Midbrain (tissue), 1 donor: ENCODE measurements at places on chromosomes 7 and 10.

GRCh38 chr10:86757113-86757972, 924 bp downstream of the BMPR1A start:
- no peak for DNase-seq

GRCh38 chr7:118158766-118159165, 25.2 kb upstream of the LSM8 start:
- DNase-seq = no peak

GRCh38 chr7:97971990-97972943, 17.7 kb downstream of the OCM2 start:
- peak; percentile 66 for DNase-seq

GRCh38 chr10:112834751-112835181, 115.3 kb upstream of the TCF7L2 start:
- DNase-seq = no peak

DNA sequence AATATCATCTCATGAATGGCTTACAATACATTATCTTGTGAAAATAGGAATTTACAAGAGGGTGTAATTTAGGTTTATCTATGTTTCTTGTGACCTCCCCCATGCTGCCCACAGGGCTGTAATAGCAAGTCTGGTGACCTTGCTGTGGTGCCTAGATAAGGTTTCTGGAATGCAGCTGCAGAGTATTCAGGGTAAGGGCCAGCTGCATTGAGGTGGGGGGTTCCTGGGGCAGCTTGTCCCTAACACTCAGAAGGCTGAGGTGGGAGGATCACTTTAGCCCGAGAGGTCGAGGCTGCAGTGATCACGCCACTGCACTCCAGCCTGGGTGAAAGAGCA, 5.3 kb upstream of the DHTKD1 start:
- DNase-seq = no peak

- no peak for DNase-seq
Measured at GRCh38 chr10:52297747-52298146, 16.3 kb upstream of the DKK1 start.

DNA sequence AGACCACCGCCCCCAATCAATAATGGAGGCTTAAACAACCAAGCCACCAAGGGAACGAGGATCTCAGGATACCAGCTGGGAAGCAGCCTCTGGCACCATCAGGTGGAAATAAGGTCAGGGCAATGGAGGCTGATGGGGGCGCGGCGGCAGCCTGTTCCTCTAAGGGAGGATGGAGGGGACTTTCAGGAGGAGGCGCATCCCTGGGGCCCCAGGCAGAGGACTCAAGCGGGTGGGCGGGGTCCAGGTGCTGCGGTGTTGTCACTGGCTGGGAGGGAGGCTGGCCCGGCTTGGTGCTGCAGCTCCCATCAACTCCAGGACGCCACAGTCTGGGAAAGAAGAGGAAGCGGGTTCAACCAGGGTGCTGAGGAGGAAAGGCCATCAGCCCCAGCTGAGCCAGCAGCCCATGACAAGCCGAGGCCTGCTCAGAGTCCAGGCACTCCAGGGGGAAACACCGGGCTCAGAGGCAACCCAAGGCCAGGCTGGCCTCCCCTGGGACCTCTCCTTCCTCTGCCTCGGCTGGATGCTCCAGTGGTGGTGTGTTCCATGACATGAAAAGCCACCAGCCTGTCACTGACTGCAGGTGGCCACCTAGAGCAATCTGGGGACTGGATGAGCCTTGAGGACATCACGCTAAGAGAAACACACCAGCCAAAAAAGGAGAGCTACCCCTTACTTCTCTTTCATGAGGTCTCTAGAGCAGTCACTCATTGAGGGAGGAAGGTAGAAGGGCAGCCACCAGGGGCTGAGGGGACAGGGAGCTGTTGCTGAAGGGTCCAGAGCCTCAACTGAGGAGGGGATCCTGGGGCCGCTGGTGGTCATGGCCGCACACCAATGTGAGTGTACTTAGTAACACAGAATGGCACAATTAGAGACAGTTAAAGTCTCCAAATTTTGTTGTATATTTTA, 4.6 kb downstream of the GIGYF1 start:
- DNase-seq = no peak

DNA sequence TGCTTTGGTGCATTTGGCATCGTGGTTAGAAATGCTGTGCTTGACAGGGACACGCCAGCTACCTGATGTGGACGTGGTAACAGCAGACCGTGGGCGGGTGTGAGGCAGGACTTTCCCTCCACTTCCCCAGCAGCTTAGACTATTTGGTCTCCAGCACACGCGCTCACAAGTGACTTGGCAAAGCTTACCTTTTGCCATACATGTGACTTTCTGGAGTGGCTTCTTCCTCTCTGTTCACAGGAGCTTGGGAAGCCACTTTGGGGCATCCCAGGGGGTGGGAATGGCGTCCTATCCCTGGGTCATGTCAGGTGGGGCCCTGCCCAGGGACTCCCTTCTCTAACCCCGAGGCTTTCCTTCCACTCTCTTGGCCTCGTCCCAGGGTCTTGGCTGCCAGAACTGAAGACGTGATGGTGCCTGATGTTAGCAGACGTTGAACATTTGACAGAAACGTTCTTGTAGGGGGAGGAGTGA, 228.7 kb upstream of the KLF6 start:
- DNase-seq = no peak

GRCh38 chr7:1591396-1591795, 21.6 kb upstream of the PSMG3 start:
- no peak for DNase-seq

DNA sequence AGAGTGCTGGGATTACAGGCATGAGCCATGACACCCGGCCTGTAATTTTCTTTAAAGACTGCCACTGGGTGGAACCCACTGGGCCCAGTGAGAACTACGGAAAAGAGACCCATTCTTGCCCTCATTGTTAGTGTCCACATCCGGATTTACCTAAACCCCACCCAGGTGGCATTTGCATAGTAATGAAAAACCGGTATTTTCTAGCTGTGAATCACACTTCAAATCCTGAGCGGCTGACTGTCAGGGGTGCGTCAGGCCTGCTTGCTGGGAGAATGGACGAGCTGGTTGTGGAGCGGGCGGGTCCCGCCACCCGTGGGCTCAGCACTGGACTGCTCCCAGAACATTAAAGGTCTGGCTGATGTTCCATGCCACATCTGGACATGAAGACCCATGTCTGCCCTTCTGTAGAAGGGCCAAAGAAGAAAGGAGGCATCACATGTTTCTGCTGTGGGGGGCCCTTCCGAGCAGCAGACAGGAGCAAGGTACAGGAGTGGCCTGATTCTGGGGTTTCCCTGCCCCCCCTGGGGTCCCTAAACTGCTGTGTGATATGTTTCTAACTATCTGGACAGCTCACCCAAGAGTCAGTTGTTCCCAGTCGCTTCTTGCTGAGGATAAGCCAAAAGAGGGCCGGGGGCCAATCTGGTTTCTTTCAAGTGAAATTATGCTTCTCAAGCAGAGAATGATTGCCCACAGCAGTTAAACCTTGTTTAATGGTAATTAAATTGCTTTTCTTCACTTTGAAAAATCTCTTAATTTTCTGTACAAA, 46.4 kb downstream of the KIAA1217 start:
- DNase-seq = no peak

- DNase-seq = no peak
Measured at GRCh38 chr7:127959770-127960169, 71.5 kb downstream of the LRRC4 start.

- no peak for DNase-seq
Measured at GRCh38 chr7:114298011-114298410, 116.6 kb upstream of the FOXP2 start.

DNA sequence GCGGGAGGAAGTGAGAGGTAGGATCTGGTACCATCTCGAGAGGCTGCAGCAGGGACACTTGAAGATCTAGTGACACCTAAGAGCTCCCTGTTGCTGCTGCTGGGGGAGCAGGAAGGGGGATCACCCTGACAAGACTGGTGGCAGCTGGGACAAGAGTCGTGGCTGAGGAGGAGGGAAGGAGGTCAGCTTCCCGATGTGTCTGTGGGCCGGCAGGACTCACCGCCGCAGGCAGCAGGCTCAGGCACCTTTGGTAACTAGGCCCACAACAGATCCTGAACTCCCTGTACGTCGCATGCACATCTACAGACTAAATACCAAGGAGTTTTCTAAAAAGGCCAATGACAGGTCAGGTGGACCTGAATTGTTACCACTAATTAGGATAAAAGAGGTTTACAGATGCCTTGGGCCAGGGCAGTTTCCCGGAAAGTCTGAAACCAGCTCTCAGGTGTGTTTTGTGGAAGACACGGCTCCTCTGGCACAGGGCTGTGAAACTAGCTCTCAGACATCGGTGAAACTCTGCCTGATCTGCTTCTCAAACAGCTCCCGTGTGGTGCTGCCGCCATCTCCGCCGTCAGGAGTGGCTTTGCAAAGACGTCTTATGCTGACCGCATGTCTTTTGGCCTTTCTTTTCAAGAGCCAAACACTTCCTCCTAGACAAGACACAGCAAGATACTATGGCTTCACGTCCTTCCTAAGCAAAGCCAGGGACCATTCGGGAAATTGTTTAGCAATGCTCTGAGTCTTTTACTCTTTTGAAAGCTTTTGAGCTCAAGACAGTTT, 609.7 kb downstream of the PTPRN2 start:
- no peak for DNase-seq
